ENCODE measurements at places on chromosomes 12 and 14.

DNA sequence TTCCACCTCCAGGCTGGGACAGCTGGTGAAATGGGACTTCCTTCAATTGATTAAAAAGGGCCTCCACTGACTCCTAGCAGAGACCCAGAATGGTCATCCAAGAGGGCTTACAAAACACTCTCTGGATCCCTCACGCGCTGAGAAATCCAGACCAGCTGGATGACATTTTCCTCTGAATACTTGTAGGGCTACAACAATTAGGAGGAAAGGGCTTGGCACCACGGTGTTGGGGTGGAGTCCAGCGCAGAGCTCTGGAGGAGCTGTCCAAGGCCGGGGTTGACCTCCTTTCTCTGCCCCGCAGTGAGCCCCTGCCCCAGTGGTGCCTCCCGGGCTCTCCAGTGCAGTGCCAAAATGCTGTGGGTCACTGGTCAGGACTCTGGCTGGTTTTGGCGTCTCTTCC lies 189.0 kb upstream of the CCND2 start:
- no peak for DNase-seq

GRCh38 chr12:83197483-83197914 lies 510.8 kb downstream of the TMTC2 start:
- DNase-seq = no peak

- DNase-seq = no peak
These were observed 3.0 kb downstream of the ZBTB1 start for GRCh38 chr14:64507376-64508156.

DNA sequence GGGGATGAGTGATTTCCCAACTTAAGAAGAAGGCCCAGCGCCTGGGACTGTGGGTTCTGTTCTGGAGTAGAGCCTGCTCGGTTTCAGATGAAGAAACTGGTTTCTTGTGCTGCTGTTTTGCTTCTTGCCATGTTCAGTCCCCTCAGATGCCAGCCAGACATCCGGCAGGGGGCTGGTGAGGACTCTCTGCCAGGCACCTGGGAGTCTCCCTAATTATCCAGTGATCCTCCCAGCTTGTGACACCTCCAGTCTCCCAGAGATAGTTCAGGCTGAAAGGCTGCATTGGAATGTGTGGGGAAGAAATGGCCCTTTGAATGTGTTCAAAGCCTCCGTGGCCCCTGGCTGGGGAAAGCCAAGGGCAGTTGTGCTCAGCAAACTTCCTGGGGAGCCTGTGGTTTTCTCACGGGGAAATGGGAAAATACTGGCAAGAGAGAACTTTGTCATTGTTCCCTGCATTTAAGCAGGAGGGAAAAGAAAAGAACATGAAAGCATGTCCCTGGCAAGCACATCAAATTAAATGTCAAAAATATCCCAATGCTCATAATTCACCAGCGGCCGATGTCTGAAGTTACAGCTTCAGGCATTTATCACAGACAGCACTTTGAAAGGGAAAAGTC lies 8.5 kb upstream of the SERPINA12 start:
- no peak for DNase-seq

DNA sequence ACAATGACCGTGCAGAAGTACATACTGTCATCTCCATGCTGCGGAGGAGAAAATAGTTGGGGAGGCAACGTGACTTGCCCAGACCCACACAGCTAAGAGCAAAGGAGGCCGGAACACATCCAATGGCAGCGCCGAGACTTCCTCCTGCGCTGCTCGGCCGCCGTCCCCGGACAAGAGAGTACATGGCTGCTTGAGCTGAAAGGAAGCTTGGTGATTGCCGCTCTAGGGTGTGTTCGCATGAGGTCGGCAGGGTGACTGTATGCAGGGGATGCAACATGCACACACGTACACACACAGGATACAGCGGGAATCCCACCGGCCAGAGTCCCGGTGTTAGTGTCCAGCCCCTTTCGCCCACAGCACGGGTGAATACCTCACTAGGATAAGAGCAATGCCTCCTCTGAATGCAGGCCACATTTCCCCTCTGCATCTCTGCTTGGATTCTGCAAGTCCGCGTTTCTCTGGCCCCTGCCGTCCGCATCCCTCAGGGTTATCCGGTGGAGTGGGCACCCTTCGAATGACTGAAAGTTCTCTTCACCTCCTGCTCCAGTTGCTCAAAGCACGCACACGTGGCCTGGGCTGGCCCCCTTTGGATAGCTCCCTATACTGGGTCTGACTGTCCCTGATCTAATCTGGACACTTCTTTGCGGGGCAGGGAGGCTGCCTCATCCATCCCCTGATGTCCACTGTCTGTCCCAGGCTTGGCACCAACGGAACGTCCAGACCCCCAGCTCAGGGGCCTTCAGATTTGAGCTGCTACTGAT lies 78.8 kb downstream of the GSC start:
- DNase-seq = no peak

DNA sequence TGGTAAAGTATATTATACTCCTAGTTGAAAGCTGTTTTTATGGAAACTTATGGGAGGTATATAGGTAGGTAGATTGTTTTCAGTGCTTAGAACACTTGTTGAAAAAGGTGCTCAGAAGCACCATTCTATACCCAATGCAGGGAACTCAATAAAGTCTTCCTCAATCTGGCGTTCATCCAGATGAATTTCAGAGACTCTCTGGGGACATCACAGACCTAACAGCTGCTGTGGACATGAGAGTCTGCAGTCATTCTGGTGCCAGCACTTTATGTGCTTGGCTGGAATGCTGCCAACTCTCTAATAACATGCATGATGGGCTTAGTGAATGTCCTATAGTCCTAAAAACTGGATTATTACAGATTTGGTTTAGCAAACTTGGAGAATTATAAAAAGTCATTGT lies 115.9 kb downstream of the NTN4 start:
- no peak for DNase-seq

GRCh38 chr12:70032076-70032475 lies 207.0 kb downstream of the MYRFL start:
- DNase-seq = no peak

DNA sequence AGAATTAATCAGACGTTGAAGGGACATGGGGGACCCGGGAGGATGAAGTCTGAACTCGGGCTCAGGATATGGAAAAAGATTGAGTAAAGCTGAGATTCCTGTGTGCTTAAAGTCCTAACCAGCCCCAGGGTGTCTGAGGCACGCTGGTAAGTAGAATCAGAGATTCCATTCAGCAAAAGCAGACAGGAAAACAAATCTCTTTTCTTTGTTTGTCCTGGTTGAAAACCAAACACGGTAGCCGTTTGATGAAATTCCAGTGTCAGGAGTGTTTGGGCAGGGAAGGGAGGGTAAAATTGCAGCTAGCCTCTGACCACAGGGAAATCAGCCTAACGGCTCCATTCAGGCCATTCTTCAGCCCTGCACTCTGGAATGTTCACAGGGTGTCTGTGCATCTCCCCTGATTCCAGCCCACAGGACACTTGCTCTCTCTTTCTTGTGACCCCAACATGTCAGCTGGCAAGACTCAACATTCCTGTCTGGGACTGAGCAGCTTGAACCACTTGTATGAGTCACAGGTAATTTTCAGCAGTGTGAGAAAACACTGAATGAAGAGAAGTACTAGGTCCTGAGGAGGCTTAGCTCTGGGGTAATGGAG lies 31.0 kb downstream of the NINJ2 start:
- peak; percentile 64 for DNase-seq

DNA sequence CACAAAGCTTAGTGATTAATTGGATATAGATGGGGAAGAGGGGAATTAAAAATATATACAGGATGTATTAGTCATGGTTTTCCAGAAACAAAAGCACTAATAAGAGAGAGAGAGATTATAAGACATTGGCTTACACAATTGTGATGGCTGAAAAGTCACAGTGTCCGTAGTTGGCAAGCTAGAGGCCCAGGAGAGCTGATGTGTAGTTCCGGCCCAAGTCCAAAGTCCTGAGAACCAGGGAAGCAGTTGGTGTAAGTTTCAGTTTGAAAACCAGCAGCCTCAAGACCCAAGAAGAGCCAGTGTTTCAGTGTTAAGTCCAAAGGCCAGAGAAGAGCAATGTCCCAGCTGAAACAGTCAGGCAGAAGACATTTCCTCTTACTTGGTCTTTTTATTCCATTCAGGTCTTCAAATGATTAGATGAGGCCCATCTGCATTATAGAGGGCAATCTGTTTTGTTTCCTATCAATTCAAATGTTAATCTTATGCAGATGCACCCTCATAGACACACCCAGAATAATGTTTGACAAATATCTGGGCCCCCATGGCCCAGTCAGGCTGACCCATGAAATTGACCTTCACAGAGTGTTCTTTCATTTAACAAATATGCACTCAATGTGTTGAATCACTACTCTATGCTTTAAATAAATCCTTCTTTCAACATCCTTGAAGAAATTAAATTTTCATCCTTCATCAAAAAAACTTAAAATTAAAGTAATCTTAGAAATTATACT lies 67.2 kb upstream of the DIO2 start:
- DNase-seq = no peak

- no peak for DNase-seq
These were observed 31.2 kb upstream of the USP44 start for GRCh38 chr12:95582230-95583058.

DNA sequence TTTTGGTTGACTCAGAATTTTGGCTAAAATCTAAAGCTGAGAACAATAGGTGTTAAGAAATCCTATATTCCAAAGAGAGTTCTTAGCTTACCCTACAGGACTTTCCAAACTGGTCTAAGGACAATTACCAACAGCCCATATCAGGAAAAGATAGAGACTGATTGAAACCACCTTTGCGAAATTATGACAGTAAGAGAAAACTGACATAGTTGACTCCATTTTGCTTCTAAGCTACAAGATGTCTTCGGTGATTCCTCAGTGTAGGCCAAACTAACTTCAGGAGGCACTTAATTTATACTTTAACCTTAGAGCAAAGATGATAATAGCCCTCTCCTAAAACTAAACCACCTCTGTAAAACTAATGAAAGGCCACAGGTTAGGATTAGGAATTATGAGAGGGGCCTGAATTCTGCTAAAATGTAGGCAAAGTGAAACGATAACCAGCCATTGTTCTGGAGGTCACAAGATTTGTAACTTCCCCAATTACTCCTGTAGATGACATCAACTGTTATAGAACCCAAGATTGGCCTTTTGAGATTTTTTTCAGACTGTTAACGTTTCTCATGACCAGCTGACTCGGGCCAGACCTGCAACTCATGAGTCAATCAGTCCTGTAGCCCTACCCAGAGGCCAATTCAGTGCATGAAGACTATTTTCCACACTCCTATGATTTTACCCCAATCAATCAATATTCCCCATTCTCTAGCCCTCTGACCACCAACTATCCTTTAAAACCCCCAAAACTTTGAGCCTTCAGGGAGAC lies 43.0 kb downstream of the KLRG1 start:
- DNase-seq = no peak

DNA sequence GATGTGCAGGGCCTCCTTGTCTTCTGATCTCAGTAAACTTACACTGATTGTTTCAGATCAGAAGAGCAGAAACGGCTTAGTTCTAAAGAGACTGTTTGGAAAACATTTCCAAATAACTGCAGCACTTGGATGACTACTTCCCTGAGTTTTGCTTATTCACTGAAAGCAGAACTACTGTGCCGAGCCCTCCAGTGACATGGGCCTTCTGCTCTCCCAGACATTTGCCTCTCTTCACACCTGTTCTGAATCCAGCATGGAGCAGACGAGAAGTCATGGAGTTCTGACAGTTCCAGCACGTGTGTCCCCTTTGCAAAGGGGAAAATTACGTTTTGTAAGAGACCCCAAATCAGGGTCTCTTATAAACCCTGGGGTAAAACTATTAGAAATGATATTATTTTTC lies 31.4 kb downstream of the ETNK1 start:
- no peak for DNase-seq

GRCh38 chr12:119024356-119024755 lies 43.0 kb downstream of the SRRM4 start:
- no peak for DNase-seq

DNA sequence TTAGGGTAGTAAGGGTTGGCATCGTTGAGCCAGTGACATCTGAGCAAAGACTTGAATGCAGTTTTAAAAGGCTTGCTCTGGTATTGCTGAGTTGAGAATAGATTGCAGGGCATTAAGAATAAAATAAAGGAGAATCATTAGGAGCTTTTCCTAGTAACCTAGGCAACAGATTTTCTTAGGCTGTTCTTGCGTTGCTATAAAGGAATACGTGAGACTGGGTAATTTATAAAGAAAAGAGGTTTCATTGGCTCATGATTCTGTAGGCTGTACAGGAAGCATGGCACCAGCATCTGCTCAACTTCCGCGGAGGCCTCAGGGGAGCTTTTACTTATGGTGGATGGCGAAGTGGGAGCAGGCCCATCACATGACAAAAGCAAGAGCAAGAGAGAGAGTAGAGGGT lies 97.4 kb downstream of the RAD51B start:
- DNase-seq = no peak

DNA sequence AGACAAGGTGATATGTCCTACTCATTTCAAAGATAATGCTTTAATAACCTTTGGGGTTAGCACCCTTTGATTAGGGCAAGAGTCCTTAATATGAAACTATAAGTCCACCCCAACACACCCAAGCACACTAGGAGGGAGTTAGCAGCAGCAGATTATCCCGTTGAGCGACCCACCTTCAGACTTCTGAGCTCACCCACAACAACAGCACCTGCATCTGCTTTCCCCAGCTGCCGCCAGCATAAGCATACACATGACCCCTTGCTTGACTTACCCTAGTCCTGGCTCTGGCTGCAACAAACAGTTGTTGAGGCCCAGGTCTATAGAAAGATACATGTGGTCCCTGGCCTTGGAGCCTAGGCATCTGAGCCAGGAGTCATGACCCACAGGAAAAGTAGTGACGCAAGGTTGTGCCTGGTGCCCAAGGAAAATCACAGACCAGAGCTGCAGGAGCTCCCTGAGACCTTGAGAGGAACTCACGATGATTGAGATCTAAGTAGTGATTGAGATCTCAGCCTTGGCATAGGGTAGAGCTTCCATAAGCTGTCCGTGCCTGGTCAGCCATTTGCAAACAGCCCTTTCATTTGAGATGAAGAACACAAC lies 19.0 kb downstream of the ZDHHC22 start:
- DNase-seq = no peak

Data from AG04450 (cell line).